ENCODE measurements at places on chromosomes 12 and 14.

GRCh38 chr14:33493266-33493665 lies 457.6 kb downstream of the EGLN3 start:
- no peak for ATAC-seq

- ATAC-seq, result no peak
These were observed 1318.9 kb downstream of the AACS start for GRCh38 chr12:126384026-126384564.

GRCh38 chr14:43901911-43902673 lies 605.0 kb downstream of the FSCB start:
- no peak for ATAC-seq

DNA sequence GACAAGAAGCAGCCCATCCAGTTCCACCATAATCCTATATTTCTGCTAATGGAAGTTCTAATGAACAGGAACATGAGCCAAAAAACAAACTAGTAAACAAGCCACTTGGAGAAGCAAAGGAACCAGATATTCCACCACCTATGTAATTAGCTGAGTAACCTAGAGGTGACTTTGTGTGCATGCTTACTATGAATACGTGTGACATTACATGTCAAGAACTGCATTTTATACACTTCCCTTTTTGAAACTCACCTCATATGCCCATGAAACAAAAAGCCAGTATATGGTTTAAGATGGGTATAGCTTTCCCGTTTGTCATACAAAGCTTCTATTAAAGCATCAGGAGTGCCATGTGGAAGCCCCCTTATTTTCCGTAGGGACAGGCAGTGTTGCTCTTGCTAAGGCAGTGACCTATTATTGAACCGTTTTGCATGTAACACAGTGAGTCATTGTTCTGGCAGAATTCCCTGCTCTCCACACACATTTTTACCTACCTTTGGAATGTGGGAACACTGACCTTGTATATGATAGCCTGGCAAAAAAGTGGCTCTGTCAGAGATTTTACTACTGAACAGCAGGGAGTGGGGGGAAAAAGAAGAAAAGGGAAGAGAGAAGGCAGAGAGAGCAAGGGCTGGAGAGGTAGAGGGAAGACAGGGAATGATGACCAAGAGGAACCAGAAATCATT lies 34.8 kb upstream of the FRMD6 start:
- peak; percentile 39 for ATAC-seq

GRCh38 chr12:3964439-3964838 lies 91.2 kb upstream of the PARP11 start:
- ATAC-seq, result no peak

GRCh38 chr12:15206338-15206737 lies 14.9 kb downstream of the RERG start:
- ATAC-seq, result no peak

DNA sequence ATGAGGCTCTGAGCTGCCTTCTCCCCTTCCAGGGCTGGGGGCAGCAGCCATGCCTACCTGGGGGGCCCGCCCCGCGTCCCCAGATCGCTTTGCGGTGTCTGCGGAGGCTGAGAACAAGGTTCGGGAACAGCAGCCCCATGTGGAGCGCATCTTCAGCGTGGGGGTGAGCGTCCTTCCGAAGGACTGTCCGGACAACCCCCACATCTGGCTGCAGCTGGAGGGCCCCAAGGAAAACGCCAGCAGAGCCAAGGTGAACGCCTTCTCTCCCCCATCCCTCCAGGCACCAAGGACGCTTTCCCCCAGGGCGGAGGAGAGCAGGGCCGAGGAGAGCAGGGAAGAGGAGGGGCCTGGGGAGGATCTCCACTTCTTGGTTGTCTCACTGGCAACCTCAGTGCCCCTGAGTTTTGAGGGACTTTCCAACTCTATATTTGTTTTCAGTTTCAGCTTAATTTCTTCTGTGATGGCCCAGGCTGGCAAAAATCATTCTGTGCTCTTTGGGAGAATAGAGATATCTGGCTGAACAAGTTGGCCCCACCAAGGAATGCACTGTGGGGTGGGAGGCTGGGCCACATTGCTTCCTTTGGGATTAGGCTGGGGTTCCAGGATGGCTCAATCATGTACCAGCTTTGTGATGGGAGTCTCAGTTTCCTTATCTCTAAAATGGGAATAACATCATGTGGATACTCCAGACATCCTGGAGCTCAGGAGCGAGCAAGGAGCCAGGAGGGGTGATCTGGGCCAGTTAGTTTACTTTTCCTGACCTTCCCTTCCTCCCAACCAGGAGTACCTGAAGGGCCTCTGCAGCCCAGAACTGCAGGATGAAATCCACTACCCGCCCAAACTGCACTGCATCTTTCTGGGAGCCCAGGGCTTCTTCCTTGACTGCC lies 1.2 kb downstream of the KHNYN start:
- no peak for ATAC-seq

GRCh38 chr12:44184499-44185206 lies 348.8 kb downstream of the TMEM117 start:
- ATAC-seq, result no peak

GRCh38 chr12:2851931-2852330 lies 4.9 kb downstream of the TEX52 start:
- ATAC-seq, result no peak

- no peak for ATAC-seq
These were observed 67.5 kb downstream of the ETV6 start for GRCh38 chr12:11716794-11717518.

DNA sequence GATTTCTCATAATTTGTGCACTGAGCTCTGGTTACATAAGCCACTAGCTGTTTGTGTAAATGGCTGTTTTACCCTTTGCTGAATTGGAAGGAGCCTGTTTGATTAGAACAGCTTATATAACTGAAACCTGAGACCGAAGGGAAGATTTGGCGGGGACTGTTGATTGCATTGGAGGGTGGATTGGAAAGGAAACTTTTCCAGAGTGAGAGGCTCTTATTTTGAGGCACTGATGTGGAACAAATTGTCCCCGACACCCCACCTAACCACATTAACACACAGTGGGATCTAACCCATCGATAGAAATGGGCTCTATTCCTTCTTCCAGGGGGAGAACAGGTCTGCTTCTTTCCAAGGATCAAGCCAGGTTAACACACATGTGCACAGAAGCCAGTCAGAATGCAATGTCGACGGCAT lies 51.7 kb downstream of the TMEM30B start:
- no peak for ATAC-seq

- no peak for ATAC-seq
These were observed 24.5 kb downstream of the PCNX4 start for GRCh38 chr14:60116181-60116580.

GRCh38 chr14:51209457-51209856 lies 30.6 kb upstream of the TMX1 start:
- no peak for ATAC-seq

DNA sequence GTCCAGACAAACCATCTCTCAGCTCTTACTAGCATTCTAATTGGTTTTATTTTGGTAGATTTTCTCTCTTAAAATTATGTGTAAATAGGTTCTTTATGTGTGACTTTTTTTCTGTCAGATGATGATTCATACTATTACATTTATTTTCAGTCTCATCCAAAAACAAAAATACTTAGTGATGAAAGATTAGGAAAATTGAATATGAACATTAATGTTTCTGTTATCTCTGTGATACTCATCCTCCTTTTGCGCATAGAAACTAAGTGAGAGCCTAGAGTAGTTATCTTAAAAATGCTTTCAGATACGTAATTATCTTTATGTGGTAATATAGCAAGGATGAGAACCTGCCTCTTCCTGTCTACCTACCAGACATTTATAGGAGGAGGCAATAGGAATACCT lies 84.1 kb upstream of the MON2 start:
- ATAC-seq, result no peak

- peak; percentile 73 for ATAC-seq
These were observed 80.6 kb downstream of the BTG1 start for GRCh38 chr12:92065018-92065499.

- peak; percentile 76 for ATAC-seq
These were observed 21.3 kb upstream of the RIN3 start for GRCh38 chr14:92492258-92492657.

GRCh38 chr14:60744566-60744965 lies 10.0 kb downstream of the MNAT1 start:
- ATAC-seq, result no peak

- no peak for ATAC-seq
These were observed 126.7 kb upstream of the BTG1 start for GRCh38 chr12:92272061-92272964.

DNA sequence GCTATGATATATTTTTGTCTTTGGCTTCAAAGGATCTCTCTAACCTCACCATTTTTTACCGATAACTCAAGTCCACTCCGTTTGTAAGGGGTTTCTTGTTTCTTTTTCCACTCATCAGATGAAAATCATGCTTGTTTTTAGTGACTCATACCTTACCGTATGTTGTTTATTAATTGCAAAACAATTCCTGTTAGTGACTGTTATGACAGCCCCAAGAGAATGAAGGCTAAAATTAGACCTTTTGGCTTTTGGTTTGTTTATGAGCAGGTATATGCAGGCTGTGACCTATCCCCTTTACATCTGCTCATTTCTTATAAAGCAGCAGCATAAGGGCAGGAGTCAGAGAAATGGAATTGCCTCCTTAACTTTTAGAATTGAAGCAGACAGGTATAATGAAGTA lies 319.8 kb downstream of the CEP128 start:
- peak; percentile 80 for ATAC-seq

GRCh38 chr12:47065546-47065945 lies 13.9 kb upstream of the PCED1B start:
- no peak for ATAC-seq

GRCh38 chr12:124719231-124719630 lies 144.4 kb downstream of the SCARB1 start:
- ATAC-seq, result no peak

DNA sequence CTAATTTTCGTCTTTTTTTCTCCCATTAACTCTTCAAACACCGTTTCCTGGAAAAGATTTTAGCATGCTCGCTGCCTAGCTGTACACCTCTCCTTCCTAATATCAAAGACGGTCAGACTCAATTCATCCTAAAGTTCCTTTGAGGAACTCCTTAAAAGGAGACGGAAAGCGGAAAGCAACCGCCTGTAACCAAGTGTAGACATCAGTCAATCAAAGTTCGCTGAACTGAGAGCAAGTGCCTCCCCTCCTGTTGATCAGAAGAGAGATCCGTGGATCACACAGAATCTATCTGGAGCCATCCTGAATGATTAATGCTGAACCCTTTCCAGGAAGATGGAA lies 412 bp upstream of the TEP1 start:
- no peak for ATAC-seq

DNA sequence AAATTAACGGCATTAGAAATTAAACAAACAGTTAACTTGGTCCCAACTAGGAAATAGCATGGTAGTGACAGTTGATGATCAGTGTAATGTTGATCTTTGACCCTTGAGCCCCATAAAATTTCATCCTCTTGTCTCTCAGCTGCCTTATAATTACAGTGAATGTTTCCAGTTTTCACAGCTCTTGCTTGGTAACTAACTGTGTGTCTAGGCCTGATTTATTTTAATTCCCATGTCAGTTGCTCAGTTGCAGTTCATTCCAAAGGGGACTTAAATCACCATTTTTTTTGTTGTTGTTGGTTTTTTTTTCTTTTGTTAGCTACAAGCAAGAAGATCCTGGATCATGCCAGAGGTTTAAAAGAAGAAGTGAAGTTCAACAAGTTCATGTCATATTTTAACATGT lies 1883.7 kb upstream of the FLRT2 start:
- no peak for ATAC-seq

GRCh38 chr14:102539544-102540314 lies 30.2 kb upstream of the ANKRD9 start:
- no peak for ATAC-seq

DNA sequence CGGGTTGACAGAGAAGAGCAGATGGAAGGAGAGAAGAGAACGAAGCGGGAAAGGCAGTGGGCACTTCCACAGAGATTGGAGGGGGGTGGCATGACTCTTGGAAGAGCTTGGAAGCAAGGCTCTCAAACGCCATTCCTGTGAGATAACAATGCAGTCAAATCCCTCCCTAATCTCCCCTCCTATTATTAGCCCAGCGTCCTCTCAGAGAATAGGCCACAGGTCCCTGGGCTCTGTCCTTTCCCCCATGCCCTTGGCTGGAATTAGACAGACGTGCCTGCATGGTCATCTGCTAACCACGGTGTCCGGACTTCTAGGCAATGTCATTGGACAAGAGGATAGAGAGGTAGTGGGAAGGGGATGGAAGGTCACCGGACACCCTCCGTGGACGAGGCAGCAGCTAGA lies 8.0 kb upstream of the MYH7 start:
- no peak for ATAC-seq

DNA sequence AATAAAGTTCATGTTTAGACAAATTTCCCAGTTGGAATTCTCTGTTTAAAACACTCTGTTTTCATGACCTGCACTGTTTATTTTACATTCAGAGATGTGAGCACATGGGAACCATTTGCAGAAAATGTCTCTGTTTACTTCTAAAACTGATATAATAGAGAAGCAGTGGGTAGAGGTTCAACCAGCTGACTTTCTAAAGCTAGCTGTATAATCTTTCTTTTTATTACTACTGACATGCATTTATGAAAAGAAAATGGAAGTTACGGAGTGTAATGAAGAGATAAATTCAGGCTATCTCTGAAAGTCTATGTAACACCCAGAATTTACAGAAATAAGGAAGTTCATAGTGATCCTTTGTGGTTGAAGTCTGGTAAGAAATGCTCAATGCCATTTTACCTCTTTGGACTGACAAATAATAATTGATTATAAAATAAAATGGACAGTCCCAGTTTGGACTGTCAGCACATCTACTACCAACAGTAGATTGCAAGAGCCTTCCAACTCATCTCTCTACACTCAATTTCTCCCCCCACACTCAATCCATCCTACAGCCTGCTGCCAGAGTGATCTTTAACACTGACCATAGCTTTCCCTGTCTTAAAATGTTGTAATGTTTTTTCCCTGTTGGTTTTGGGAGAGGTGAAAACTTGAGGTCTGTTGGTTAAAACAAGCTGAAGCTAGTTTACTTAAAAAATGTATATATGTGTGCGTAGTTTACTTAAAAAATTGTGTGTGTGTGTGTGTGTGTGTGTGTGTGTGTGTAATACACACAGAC lies 137.4 kb downstream of the AEBP2 start:
- no peak for ATAC-seq

DNA sequence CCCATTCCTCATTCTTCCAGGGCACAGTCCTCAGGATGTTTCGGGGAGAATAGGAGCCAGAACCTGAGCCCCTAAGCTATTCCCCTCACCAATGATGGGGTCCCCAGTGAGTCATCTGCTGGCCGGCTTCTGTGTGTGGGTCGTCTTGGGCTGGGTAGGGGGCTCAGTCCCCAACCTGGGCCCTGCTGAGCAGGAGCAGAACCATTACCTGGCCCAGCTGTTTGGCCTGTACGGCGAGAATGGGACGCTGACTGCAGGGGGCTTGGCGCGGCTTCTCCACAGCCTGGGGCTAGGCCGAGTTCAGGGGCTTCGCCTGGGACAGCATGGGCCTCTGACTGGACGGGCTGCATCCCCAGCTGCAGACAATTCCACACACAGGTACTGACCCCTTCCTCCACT lies 1.3 kb downstream of the SLC39A5 start:
- no peak for ATAC-seq

DNA sequence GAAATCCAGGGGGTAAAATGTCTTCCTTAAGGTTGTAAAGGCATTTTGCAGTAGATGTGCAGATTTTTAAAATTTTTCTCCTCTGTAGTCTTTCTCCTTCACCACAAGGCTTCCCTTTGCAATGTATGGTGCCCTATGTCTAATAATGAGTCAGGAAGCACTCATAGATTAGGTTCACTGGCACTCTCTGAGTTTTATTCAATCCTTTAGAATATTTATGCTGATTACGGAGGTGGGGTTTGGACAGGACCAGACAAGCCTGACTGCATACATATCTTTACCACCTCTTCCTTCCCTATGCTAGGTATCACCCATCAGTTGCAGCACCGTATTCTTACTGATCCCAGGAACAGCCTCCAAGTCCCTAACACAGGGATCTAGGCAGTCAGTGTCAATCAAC lies 99.5 kb downstream of the NEDD1 start:
- ATAC-seq, result no peak
